B cell (primary cell): ENCODE measurements at places on chromosomes 5 and 9.

DNA sequence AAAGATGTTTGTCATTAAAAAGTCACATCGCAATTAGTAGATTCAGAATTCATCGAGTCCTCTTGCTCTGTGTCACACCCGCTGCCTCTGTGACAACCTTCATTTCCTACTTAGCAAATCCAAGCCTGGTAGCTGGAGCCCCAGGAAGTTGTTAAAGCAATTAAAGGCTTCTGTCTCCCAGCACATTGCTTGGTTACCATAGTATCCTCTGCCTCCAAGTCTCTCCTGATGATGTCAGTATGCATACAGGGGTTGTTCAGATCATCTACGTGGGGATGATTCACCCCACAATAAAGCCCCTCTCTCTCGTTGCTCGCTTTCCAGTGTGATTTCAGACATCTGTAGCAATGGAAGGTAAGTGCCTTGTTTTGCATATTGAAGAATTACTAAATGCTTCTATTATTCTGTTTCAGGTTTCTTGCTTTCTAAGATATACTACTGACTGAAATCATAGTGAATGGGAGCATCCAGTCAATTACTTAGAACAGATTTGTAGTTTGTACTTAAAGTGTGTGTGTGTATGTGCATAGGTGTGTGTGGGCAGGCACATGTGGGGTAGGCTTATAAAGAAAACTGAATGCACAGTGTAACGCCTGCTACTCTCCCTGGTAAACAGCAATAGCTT is 52.9 kb downstream of the PAM start:
- no peaks in the 10 kb centered on the region for H3K27me3 ChIP-seq
- H3K27ac ChIP-seq: no peak overlapping the region
- no peaks in the 10 kb centered on the region for H3K36me3 ChIP-seq
- DNase-seq: no peak
- H3K4me3 ChIP-seq: no peak overlapping the region

GRCh38 chr5:82185851-82186250 is 92.3 kb downstream of the RPS23 start:
- no peaks in the 10 kb centered on the region for H3K36me3 ChIP-seq
- DNase-seq: no peak
- no peak overlapping the region for H3K4me3 ChIP-seq

DNA sequence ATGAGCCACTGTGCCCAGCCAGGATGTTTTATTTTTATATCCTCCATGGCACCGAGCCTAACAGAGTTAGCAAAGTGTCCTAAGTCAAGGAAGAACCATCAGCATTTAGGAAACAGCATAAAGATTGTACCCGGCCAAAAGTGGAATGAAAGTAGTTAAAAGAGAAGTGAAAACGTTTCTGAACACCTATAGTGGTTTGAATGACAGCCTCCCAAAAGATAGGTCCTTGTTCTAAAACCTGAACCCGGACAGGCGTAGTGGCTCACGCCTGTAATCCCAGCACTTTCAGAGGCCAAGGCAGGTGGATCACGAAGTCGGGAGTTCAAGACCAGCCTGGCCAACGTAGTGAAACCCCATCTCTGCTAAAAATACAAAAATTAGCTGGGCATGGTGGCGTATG is 37.4 kb downstream of the ZFAND5 start:
- peaks cover 2% of the 10 kb centered on the region for H3K36me3 ChIP-seq
- H3K27me3 ChIP-seq: no peaks in the 10 kb centered on the region
- no peak for DNase-seq
- no peak overlapping the region for H3K4me3 ChIP-seq

DNA sequence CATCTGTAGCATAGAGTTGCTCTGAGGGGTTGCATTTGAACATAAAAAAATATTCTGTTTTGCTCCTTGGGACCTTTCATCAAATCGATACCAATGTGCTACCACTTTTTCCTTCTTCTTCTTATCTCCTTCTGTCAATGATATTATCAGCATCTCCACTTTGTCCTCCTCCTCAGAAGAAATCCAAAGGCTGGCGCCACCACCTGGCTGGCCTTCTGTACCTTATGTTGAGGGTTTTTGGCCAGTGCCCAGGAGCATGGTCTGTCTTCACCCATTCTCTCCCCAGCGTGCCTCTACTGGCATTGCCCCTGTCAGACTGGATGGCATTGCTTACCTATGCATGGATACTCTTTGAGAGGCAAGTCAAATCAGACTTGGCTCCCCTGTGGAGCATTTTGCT is 167.2 kb downstream of the CFAP90 start:
- H3K4me1 ChIP-seq: no peaks in the 10 kb centered on the region
- H3K27ac ChIP-seq: no peak overlapping the region
- H3K36me3 ChIP-seq: no peaks in the 10 kb centered on the region
- no peak overlapping the region for H3K4me3 ChIP-seq
- no peak for DNase-seq
- H3K27me3 ChIP-seq: no peaks in the 10 kb centered on the region

DNA sequence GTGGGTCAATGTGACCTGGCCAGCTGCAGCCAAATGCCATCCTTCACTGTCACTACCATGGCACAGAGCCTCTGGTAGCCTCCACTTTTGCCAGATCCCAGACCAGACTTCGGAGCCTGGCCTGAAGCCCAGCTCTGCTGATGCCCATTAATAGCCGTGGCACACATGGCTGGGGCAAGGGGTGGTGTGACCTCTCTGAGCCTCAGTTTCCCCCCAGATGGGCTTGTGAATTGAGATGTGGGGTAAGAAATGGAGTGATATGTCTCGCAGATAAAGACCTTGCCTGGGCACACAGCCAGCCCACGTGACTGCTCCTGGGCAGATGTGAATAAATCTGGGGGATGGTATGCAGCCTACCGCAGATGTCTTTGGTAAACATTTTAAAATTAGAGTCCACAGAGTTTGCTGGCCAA is 13.9 kb downstream of the SUSD3 start:
- DNase-seq: no peak
- H3K4me3 ChIP-seq: no peak overlapping the region
- H3K36me3 ChIP-seq: peaks cover 4% of the 10 kb centered on the region
- H3K27ac ChIP-seq: no peak overlapping the region
- no peaks in the 10 kb centered on the region for H3K27me3 ChIP-seq
- H3K4me1 ChIP-seq: peaks cover 10% of the 10 kb centered on the region

DNA sequence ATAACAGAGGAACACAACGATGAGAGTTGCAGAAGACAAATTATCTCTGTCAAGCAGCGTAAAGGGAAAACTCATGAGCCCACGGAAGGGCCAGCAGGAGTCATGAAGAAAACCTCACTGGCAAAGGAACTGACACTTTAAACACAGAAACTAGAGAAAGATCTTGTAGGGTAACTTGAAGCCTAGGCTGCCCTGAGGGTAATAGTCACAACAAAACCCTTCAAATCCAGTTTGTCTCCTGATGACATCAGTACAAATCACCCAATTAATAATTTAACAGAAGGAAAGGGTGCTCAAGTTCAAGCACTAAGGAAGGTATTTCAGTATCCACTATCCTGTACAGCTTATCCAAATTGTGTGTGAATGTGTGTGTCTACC is 549.1 kb downstream of the MTRR start:
- H3K27me3 ChIP-seq: no peaks in the 10 kb centered on the region
- DNase-seq: no peak
- H3K36me3 ChIP-seq: no peaks in the 10 kb centered on the region
- no peaks in the 10 kb centered on the region for H3K4me1 ChIP-seq
